ENCODE measurements at places on chromosomes 4 and X.

GRCh38 chrX:150198776-150199175 lies 164.3 kb upstream of the MAMLD1 start:
- DNase-seq = no peak

DNA sequence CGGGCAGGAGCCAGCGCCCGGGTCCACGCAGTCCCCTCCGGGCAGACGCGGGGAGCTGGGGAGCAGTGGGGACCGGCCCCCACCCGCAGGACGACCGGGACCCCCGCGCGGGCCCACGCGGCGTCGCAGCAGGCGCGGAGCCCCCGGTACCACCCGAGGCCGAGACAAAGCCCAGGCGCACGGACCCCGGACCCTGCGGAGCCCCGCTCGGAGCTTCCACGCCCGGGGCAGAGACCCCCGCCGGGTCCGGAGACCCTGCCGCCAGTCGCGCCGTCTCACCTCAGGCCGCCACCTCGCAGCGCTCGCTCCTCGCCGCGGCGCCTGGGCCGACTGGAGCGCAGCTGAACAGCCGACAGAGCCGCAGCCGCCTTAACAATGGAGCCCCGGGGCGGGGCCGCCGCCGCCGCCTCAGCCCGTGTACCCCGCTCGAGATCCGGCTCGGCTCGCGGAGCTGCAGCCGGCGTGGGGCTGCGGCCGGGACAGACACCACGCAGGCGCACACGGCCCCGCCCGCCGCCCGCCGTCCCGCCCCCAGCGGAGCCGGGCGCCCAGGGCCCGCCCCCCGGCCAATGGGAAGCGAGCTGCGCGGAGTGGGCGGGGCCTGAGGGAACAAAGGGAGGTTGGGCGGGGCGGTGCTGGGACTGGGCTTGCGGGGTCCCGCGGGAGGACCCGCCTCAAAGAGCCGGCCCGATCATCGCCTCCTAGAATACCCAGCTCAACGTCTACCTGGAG lies at the start of gene AFAP1:
TSS of gene AFAP1 (minus strand) at position 485 of the 732 bp plus-strand sequence. CDS start 67,783 bp downstream, outside the sequence.
- peak; percentile 75 for DNase-seq

- DNase-seq = no peak
Observed at GRCh38 chr4:88022289-88022688, 14.9 kb downstream of the PKD2 start.

DNA sequence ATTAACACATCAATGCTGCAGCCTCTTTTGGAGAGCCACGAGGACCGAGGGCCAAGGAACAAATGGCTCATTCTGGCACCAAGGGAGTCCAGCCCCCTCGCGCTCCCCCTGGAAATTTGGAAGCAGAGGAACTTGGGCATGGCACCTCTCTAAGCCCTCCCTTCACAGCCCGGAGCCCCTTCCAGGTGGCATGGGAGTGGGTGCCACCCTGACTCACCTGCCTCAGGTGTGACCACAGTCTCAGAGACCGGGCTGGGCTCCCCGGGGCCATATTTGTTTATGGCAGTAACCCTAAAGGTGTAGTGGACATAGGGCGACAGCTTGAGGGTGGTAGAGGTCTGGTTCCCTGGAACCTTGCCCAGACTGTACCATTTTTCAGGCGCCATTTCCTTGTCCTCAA lies 18.8 kb downstream of the L1CAM start:
- no peak for DNase-seq

GRCh38 chr4:42617030-42617429 lies 39.9 kb downstream of the ATP8A1 start:
- DNase-seq = no peak

- no peak for DNase-seq
Observed at GRCh38 chr4:122816476-122816875, 10.2 kb upstream of the FGF2 start.

GRCh38 chrX:37754516-37754915 lies 25.3 kb upstream of the CYBB start:
- DNase-seq = no peak
